ENCODE measurements at places on chromosomes 4 and X. TPM values are rescaled to one million over a fixed set of nuclear protein-coding genes. Genes with fewer than 3 reads are reported as not detected.

LAGE3 gene
- 22.4 TPM for total RNA-seq

ATP2B3 gene
- total RNA-seq: not detected

RPL9 gene
- total RNA-seq: 925 TPM

FANCB gene
- total RNA-seq: 1.6 TPM

DNA sequence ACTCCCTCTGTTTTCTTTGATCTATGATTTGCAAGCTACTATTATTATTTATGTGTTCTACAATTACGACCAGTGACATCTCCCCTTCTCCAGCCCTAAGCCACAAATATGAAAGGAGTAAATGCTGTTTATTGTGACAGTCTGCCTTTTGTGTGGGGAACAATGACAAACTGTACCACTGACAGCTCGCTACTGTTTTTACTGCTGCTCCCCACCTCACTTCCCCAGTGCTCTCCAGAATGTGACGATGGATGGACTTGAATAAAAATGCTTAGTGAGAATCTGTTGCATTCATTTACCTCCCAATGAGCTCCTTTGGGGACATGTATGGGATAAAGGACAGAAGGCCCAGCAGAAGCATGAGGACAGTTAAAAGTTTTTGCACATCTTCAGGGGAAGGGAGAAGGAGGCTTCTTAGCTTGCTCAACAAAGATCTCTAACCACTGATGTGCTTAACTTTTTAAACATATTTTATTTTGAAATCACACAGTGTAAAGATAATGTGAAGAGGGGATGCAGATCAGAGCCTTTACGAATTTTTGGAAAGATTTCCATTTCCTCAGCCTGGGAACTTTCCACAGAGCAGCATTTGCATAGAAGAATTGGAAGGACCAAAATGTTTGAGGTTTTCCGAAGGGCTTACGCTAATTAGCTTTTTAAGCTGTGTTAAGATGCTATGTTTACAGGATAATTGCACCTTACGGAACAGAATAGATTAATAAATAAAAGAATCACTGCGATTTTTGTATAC, 485.1 kb upstream of the TENM3 start:
- no peaks in the 10 kb centered on the region for H3K36me3 ChIP-seq
- H3K4me1 ChIP-seq: no peaks in the 10 kb centered on the region
- DNase-seq: no peak
- H3K4me3 ChIP-seq: no peak overlapping the region
- H3K27me3 ChIP-seq: no peaks in the 10 kb centered on the region

DNA sequence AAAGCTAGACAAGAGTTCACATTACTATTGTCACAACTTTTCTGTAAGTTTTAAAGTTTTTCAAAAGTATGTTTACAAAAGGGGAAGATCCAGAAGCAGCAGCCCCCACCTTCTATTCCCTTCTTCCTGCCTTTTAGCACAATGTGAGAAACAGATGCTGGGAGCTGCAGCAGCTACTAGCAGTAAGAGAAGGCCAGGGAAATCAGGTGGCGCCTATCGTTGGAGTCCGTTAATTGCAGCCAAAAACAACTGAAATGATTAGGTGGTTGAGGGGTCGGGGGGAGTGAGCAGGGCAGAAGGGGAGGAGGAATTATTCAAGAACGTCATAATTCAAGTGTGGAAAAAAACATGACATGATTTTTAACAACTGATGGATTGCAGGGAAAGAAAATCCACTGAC, 27.4 kb downstream of the FRYL start:
- no peaks in the 10 kb centered on the region for H3K27me3 ChIP-seq
- no peak overlapping the region for H3K27ac ChIP-seq
- peaks cover 48% of the 10 kb centered on the region for H3K4me1 ChIP-seq
- H3K36me3 ChIP-seq: no peaks in the 10 kb centered on the region

GRCh38 chrX:149512225-149512885, 7.2 kb upstream of the IDS start:
- H3K4me1 ChIP-seq: no peaks in the 10 kb centered on the region
- DNase-seq: peak; percentile 53
- H3K4me3 ChIP-seq: no peak overlapping the region
- no peaks in the 10 kb centered on the region for H3K27me3 ChIP-seq

- H3K27ac ChIP-seq: peak overlapping the region; percentile 96
- peak overlapping the region; percentile 99 for H3K4me3 ChIP-seq
- no peaks in the 10 kb centered on the region for H3K36me3 ChIP-seq
These were observed 774 bp upstream of the RAPGEF2 start for GRCh38 chr4:159101988-159102621.

- no peaks in the 10 kb centered on the region for H3K36me3 ChIP-seq
- H3K4me1 ChIP-seq: peaks cover 30% of the 10 kb centered on the region
- no peaks in the 10 kb centered on the region for H3K27me3 ChIP-seq
These were observed 3.2 kb downstream of the KLHL2 start for GRCh38 chr4:165210566-165210965.

DNA sequence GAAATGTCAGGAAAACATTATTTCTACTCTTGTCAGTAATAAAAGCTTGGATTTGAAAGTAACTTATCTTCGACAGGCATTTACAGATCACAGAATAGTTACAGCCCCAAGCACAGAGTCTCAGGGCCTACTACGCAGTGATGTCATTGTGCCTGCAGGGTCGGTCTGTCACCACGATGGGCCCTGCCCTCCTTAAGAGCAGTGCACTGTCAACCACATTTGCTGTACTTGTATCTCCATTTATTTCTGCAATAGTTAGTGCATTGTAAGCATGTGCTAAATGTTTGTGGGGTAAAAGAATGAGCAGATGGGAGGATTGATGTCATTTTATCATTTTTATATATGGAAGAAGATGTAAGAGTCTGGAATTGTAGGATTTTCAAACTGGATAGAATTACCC, 13.6 kb upstream of the CCKAR start:
- H3K4me3 ChIP-seq: no peak overlapping the region
- no peak overlapping the region for H3K27ac ChIP-seq
- H3K27me3 ChIP-seq: no peaks in the 10 kb centered on the region
- DNase-seq: no peak

- no peaks in the 10 kb centered on the region for H3K36me3 ChIP-seq
- no peaks in the 10 kb centered on the region for H3K27me3 ChIP-seq
- no peak for DNase-seq
These were observed 919.8 kb downstream of the CENPC start for GRCh38 chr4:66625480-66625879.

GRCh38 chr4:114036426-114036825, 57.0 kb upstream of the ARSJ start:
- H3K27me3 ChIP-seq: no peaks in the 10 kb centered on the region
- H3K4me1 ChIP-seq: no peaks in the 10 kb centered on the region
- H3K4me3 ChIP-seq: no peak overlapping the region
- no peak for DNase-seq
- no peaks in the 10 kb centered on the region for H3K36me3 ChIP-seq
- no peak overlapping the region for H3K27ac ChIP-seq

GRCh38 chrX:68487924-68488323, 10.9 kb upstream of the YIPF6 start:
- no peak overlapping the region for H3K27ac ChIP-seq
- no peak for DNase-seq
- H3K4me1 ChIP-seq: no peaks in the 10 kb centered on the region
- no peaks in the 10 kb centered on the region for H3K27me3 ChIP-seq

GRCh38 chr4:127622621-127622920, 10.2 kb upstream of the INTU start:
- H3K4me1 ChIP-seq: no peaks in the 10 kb centered on the region
- H3K27me3 ChIP-seq: peaks cover 7% of the 10 kb centered on the region
- DNase-seq: no peak
- no peak overlapping the region for H3K4me3 ChIP-seq
- H3K27ac ChIP-seq: no peak overlapping the region

DNA sequence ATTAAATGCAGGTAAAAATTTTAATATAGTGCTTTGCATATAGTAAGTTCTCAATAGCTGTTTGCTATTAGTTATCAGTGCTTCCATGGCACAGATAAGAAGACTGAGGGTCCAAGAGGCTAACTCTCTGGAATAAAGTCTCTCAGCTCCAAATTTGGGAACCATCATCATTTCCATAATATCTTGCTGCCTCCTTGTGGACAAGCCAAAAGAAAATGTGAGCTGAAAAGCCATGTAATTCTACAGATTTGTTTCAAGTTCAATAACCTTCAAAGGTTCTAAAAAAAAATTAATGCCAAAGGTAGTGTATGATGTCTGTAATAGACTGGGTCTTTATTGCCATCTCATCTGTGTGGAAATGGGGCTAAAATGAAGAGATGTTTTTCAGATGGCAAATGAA, 136.9 kb upstream of the VCX start:
- H3K4me3 ChIP-seq: no peak overlapping the region
- H3K27me3 ChIP-seq: no peaks in the 10 kb centered on the region
- DNase-seq: no peak
- H3K4me1 ChIP-seq: no peaks in the 10 kb centered on the region
- H3K36me3 ChIP-seq: no peaks in the 10 kb centered on the region
- no peak overlapping the region for H3K27ac ChIP-seq

GRCh38 chr4:74105656-74106280, 6.8 kb upstream of the CXCL2 start:
- peak overlapping the region; percentile 64 for H3K27ac ChIP-seq
- DNase-seq: no peak
- H3K27me3 ChIP-seq: no peaks in the 10 kb centered on the region
- peaks cover 39% of the 10 kb centered on the region for H3K4me1 ChIP-seq
- H3K4me3 ChIP-seq: no peak overlapping the region

GRCh38 chr4:181860157-181860556, 383.0 kb upstream of the TENM3 start:
- H3K4me1 ChIP-seq: peaks cover 10% of the 10 kb centered on the region
- H3K27me3 ChIP-seq: no peaks in the 10 kb centered on the region
- no peaks in the 10 kb centered on the region for H3K36me3 ChIP-seq
- DNase-seq: no peak

GRCh38 chr4:33386764-33387163, 2666.6 kb downstream of the PCDH7 start:
- no peaks in the 10 kb centered on the region for H3K27me3 ChIP-seq
- no peak overlapping the region for H3K27ac ChIP-seq
- H3K36me3 ChIP-seq: no peaks in the 10 kb centered on the region
- H3K4me1 ChIP-seq: no peaks in the 10 kb centered on the region

DNA sequence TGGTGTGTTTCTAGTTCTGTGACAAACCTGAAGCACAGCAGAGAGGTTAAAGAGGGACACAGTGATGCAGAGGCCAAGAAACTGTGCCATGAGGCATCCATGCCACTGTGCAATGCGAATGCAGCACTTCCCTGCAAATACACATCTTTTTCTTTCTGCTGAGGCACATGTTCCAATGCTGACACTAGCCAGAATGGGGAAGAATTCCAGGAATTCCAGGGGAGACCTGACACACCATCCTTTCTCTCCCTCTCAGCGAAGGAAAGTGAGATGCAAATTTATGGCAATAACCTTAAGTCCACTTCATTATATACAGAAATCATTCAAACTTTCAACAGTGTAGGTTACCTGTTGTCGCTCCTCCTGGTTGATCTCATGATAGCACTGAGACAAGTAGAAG, 204.8 kb downstream of the LDB2 start:
- H3K4me1 ChIP-seq: peaks cover 8% of the 10 kb centered on the region
- no peak for DNase-seq
- no peak overlapping the region for H3K4me3 ChIP-seq
- H3K27me3 ChIP-seq: no peaks in the 10 kb centered on the region
- no peak overlapping the region for H3K27ac ChIP-seq

DNA sequence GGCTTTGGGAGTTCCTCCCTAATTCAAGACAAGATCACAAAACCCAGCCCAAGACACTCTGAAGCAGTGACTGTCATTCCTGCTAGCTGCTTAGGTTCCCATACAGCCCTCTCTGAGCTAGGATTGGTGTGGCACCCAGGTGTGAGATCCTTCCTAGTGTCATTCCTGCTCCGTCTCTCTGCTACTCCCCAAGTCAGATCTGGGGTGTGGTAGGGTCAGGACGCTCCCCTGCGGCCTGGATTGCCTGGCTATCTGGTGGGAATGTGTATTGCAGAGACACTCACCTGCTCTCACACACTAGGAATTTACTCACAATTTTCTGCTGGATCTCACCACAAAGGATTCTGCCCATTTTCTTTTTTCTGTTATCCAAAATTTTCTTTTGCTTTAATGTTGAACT, 560.8 kb upstream of the ATOH1 start:
- DNase-seq: no peak
- H3K4me3 ChIP-seq: no peak overlapping the region
- no peak overlapping the region for H3K27ac ChIP-seq
- no peaks in the 10 kb centered on the region for H3K36me3 ChIP-seq
- H3K4me1 ChIP-seq: no peaks in the 10 kb centered on the region

DNA sequence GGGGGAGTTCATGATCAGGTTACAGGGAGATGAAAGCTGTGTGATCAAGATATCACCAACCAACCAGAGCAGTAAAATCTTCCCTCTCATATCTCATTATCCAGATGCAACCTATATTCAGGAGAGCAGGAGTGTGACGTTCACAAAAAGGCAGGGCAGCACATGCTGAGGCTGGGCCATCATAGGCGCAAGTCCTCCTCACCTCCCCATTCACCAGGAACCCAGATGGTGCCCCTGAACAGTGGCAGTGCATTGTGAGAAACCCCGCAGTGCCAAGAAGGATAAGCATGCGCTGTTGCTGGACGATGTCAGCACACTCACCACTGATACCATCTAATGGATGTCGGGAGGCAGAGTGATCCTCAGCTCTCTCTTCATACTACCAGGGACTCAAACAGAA, 170.9 kb downstream of the COL25A1 start:
- DNase-seq: no peak
- no peaks in the 10 kb centered on the region for H3K4me1 ChIP-seq
- no peak overlapping the region for H3K4me3 ChIP-seq
- H3K36me3 ChIP-seq: no peaks in the 10 kb centered on the region

GRCh38 chr4:53055274-53055673, 193.2 kb downstream of the RASL11B start:
- DNase-seq: no peak
- no peaks in the 10 kb centered on the region for H3K4me1 ChIP-seq
- no peak overlapping the region for H3K4me3 ChIP-seq
- H3K27me3 ChIP-seq: no peaks in the 10 kb centered on the region
- H3K36me3 ChIP-seq: no peaks in the 10 kb centered on the region

DNA sequence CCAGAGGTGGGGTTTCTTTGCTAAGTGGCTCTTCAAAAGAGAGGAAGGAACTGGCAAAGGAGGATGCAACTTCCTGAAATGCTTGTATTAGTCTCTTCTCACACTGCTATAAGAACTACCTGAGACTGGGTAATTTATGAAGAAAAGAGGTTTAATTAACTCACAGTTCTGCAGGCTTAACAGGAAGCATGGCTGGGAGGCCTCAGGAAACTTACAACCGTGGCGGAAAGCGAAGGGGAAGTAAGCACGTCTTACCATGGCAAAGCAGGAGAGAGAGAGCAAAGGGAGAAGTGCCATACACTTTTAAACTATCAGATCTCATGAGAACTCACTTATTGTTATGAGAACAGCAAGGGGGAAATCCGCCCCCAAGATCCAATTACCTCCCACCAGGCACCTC, 505.7 kb downstream of the ZNF674 start:
- H3K36me3 ChIP-seq: no peaks in the 10 kb centered on the region
- no peak for DNase-seq
